ENCODE measurements at places on chromosomes 3 and 15. TPM values are rescaled to one million over a fixed set of nuclear protein-coding genes. Genes with fewer than 3 reads are reported as not detected.

BCL2A1 gene
- not detected for total RNA-seq

PARL gene
- total RNA-seq, result 64.7 TPM

CTXN2 gene
- not detected for total RNA-seq

PLA2G4B gene
- total RNA-seq, result 1.8 TPM

ITGA11 gene
- total RNA-seq, result 193 TPM

GOLGA6A gene
- total RNA-seq, result 0.31 TPM

CRYBG3 gene
- 13.0 TPM for total RNA-seq

GNB4 gene
- 83.7 TPM for total RNA-seq

PCLAF gene
- 2.5 TPM for total RNA-seq

ALS2CL gene
- total RNA-seq, result 8.5 TPM

FANCD2OS gene
- not detected for total RNA-seq

ECT2 gene
- total RNA-seq, result 16.4 TPM

FILIP1L gene
- total RNA-seq, result 209 TPM

PPP1R14D gene
- not detected for total RNA-seq

VPS39 gene
- total RNA-seq, result 60.6 TPM

LAMB2 gene
- 344 TPM for total RNA-seq

AADACL2 gene
- total RNA-seq, result not detected

TMEM42 gene
- total RNA-seq, result 6.9 TPM

RABL3 gene
- 16.8 TPM for total RNA-seq
